ENCODE measurements at places on chromosomes 3 and 15.

DNA sequence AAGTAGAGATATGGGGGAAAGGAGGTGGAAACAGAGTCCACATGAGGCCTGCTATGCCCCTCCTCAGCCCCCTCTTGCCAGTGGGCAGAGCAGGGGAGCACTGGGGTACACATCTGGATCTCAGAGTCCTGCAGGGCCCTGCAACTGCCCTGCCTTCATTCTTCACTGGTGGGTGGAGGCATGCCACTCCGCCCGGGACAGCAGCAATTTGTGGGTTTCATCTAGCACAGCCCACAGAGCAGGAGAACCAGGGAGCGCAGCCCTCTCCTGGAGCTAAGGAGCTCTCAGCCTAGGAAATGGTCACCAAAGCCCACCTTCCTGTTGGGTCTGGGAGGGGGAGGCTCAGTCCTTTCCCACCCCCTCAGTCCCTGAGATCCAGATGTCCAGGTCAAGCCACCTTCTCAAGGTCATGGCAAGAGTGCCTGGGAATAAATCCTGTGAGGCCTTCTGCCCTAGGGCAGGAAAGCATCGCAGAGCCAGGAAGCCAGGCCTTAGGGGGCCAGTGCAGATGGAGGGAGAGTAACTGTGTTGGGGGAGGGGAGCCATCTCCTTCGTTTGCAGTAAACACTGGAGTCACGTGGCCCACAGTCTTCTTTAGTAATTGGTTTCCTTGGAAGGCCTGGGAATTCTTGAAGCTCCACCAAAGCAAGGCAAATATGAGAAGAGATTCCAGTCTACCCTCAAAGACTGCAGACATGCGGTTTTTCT, 31.0 kb downstream of the ANP32A start:
- DNase-seq = no peak

- no peak for DNase-seq
These were observed 1.4 kb upstream of the KBTBD8 start for GRCh38 chr3:66996696-66997095.

- peak; percentile 62 for DNase-seq
These were observed 77.6 kb downstream of the POLR2M start for GRCh38 chr15:57784081-57784511.

GRCh38 chr15:65254758-65255157, 31.9 kb downstream of the PARP16 start:
- DNase-seq = no peak

- DNase-seq = no peak
These were observed 63.8 kb downstream of the NPTN start for GRCh38 chr15:73569361-73569760.

DNA sequence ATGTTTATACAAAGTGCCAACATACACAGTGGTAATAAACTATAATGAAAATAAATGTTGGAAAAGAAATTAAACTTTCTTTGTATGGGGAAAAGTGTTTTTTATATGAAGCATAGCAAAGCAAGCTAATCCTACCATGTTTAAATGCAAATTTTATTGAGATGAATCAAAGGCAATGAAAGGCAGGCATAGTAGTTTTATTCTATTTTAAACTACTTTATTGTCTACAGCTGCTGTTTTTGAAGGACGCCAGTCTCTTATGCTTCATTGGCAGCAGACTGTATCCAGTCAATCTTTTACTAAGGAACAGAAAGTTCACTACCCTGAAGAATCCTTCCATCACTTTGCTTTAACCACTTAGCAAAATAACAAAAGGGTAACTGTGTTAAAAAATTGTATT, 761.0 kb downstream of the ROBO2 start:
- no peak for DNase-seq

GRCh38 chr15:75861750-75862402, 18.6 kb downstream of the UBE2Q2 start:
- no peak for DNase-seq

GRCh38 chr3:129656659-129657247, 50.3 kb upstream of the PLXND1 start:
- DNase-seq = no peak

- DNase-seq = peak; percentile 51
These were observed 17.2 kb downstream of the PLXNA1 start for GRCh38 chr3:127000119-127000518.

DNA sequence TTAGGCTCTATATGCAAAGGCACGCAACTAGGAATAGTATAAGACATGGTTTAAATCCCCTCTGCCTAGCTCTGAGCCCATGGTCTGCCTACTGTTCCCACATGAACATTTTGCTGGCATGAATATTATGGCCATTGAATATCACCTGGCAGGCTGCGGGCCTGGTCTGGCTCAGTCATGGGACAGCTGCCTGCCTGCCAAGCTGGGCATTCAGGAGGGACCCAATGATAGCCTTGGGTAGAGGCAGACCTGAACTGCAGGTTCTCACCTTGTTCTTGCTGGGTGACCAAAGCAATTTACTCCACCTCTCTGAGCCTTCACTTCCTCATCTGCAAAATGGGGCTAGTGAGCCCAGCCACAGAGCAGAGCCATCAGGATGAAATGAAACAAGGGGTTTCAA, 11.3 kb downstream of the RBP1 start:
- no peak for DNase-seq

DNA sequence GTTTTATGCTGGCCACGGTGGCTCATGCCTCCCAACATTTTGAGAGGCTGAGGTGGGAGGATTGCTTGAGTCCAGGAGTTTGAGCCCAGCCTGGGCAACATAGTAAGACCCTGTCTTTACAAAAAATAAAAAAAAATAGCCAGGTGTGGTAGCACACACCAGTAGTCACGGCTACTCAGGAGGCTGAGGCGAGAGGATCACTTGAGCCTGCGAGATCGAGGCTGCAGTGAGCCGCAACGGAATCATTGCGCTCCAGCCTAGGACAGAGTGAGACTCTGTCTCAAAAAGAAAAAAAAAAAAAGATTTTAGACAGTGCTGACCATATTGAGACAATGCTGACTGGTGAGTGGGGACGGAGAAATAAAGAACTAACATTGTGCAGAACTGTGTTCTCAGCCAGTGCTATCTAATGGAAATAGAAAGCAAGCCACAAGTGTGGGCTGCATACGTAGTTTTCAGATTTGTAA, 67.2 kb downstream of the ST6GAL1 start:
- DNase-seq = no peak

- DNase-seq = no peak
These were observed 41.8 kb downstream of the ANP32A start for GRCh38 chr15:68778876-68779275.

DNA sequence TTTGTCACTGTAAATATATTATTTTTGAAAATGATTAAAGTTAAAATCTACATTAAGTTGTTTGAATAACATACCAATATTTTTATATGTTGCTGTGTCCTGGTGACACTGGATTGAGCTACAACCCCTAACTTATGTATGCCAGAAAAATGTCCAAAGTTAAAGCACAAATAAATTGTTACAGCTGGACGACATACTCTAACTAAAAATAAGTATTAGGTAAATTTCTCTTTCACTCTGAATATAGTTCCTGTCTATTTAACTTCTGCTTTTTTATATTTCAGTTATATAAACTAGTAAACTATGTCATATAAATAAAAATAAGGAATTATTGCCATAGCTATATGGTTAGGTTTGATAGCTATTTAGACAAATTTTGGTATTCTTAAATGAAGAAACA, 118.5 kb upstream of the SAMMSON start:
- DNase-seq = no peak

DNA sequence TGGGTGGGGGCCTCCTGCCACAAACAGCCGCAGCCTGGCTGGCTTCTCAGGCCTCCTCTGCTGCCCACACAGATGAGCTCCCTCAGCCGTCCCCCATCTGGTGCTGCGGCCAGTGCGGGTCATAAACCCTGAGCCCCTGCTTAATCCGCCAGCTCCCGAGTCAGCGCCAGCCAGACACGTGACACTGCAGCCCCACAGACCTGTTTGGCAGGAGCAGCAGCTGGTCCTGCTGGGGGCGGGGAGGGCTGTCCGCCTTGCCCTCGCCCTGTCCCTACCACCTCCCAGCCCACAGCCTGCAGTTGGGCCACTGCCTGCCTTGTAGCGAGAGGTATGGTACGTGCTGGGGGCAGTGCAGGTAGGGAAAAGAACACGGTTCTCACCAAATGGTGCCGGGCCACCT, 86.2 kb downstream of the IQSEC1 start:
- DNase-seq = no peak

DNA sequence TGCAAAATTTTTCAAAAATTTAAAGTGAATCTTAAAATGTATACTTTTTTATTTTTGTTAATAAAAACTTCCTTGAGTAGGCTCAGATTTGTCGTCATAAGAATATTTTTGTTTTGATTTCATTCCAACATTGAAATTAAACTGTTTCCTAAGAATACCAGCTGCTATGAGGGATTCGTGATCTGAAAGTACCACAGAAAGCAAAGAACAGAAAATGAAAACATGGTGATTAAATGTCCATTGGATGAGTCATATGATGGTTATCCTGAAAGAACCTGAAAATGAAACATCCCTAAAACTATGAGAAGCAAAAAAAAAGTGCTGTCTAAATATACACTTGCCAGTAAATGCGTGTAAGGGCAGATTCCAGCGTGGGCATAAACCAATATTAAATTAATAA, 143.8 kb downstream of the GMNC start:
- no peak for DNase-seq

GRCh38 chr3:53491276-53491675, 3.1 kb upstream of the CACNA1D start:
- no peak for DNase-seq

- no peak for DNase-seq
These were observed 9.6 kb upstream of the RASA2 start for GRCh38 chr3:141477224-141477623.

- peak; percentile 18 for DNase-seq
These were observed 63.0 kb downstream of the VPS8 start for GRCh38 chr3:184874709-184875644.

GRCh38 chr3:48369693-48370332, 2.2 kb upstream of the FBXW12 start:
- DNase-seq = no peak

DNA sequence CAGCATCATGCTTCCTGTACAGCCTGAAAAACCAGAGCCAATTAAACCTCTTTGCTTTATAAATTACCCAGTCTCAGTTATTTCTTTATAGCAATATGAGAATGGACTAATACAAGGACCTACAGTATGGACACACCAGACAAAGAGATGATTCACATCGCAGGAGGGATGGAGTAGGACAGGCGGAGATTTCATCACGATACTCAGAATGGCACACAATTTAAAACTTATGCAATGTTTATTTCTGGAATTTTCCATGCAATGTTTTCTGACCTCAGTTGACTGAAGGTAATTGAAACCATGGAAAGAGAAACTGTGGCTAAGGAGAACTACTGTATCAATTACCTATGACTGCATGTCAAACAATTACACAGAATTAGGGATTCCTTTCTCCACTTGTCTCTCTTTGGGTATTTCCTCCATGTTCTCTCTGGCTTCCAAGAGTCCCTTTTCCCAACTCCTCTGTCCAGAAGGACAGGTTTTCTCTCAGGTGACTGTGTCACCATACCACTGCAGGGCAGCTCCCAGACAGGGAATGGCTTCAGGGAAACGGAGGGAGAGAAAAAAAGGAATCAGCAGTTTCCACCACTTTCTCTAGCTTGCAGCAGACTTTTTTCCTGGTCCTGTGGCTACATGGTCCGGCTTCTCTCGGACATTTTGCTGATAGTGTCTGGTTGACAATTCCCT, 3.0 kb upstream of the ANO10 start:
- no peak for DNase-seq

GRCh38 chr15:56028430-56028829, 35.0 kb upstream of the NEDD4 start:
- DNase-seq = no peak

DNA sequence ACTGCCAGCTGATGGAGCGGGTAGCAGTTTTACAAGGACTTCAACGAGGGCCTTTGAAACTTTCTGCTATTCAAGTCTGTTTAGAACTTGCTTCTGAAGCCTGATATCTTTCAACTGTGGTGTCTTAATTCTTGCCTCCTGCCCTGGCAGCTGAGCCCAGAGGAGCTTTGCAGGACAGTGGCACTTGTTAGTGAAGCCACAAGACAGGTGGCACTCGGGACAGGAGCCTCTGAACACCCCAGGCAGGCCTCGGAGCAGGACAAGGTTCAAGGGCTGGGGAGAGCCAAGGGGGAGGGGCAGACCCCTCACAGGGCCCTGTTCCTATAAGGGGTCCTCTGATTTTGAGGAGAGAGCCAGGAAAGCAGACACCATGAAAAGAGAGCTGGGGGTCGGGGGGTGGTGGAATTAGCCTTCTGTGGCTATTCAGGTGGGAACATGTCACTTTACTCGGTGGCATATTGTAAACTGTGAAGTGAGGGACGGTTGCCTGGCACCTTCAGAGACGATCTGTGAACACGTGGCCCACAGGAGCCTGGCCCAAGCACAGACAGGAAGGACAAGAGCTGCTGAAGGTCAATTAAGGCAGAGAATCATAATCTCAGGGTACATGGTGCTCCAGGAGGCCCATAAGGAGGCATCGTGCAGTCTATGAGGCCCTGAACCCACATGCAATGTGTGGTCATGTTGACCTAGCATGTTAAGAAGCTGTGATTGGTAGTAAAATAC, 30.1 kb upstream of the KY start:
- no peak for DNase-seq

DNA sequence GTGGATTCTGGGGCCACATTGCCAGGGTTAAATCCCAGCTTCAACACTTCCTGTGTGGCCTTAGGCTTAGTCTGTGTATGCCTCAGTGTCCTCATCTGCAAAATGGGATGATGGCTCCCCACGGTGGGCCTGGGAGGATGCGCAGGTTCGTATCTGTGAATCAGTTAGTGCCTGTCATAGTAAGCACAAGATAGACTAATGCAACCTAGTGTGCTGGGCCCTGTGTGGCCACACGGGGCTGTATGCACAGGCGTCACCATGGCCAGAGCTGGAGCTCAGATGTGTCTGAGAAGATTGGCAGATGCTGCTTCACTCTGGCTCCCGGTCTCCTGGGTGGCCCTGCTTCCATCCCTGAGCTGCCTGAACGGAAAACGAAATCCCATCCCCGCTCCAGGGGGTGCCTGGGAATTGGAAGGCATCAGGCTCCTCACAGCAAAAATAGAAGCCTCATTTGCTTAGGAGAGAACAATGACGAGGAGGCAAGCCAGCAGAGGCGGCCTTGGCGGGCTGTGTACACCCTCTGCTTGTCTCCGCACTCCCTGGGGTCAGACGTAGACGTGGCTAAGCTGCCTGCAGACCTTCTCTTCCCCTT, 103.6 kb downstream of the APBA2 start:
- DNase-seq = no peak

DNA sequence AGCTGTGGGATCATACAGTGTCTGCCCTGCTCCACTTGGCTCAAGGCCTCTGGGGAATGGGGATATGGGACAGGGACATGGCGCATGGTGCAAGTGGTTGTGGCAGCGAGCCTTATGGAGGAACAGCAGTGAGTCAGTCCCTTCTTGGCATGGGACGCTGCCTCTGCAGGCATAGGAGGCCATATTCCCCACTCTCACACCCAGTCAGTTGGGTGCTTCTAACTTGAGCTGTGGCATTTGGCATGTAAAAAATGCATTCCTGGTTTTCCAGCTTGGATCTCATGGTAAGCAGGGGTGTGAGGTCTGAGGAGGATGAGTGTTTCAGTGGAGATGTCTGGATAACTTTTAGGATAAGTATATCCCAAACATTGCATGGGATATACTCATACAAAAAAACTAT, 31.6 kb upstream of the UBE2Q2 start:
- DNase-seq = no peak

GRCh38 chr15:25694823-25695312, 168.3 kb downstream of the ATP10A start:
- DNase-seq = no peak

Measured in hindlimb muscle (tissue), 1 donor.